ENCODE measurements at places on chromosomes 4 and X. TPM values are rescaled to one million over a fixed set of nuclear protein-coding genes. Genes with fewer than 3 reads are reported as not detected.

GRCh38 chr4:85955620-85956292, 404.1 kb downstream of the MAPK10 start:
- H3K36me3 ChIP-seq: no peaks in the 10 kb centered on the region
- peaks cover 6% of the 10 kb centered on the region for H3K4me1 ChIP-seq
- no peak overlapping the region for H3K4me3 ChIP-seq
- no peaks in the 10 kb centered on the region for H3K27me3 ChIP-seq
- H3K27ac ChIP-seq: no peak overlapping the region
- no peak for DNase-seq

The MAP7D2 gene
- 0.35 TPM for total RNA-seq

The HPGDS gene
- total RNA-seq: 12.5 TPM

The MCUB gene
- 17.1 TPM for total RNA-seq

Data from lower lobe of right lung (tissue), 2 donors.